Stimulated activated CD8-positive, alpha-beta memory T cell treated with anti-CD3 and anti-CD28 coated beads, Interleukin-4, amount 100 ng/mL, for 4 hours (primary cell): ENCODE measurements at places on chromosomes 13 and 19.

DNA sequence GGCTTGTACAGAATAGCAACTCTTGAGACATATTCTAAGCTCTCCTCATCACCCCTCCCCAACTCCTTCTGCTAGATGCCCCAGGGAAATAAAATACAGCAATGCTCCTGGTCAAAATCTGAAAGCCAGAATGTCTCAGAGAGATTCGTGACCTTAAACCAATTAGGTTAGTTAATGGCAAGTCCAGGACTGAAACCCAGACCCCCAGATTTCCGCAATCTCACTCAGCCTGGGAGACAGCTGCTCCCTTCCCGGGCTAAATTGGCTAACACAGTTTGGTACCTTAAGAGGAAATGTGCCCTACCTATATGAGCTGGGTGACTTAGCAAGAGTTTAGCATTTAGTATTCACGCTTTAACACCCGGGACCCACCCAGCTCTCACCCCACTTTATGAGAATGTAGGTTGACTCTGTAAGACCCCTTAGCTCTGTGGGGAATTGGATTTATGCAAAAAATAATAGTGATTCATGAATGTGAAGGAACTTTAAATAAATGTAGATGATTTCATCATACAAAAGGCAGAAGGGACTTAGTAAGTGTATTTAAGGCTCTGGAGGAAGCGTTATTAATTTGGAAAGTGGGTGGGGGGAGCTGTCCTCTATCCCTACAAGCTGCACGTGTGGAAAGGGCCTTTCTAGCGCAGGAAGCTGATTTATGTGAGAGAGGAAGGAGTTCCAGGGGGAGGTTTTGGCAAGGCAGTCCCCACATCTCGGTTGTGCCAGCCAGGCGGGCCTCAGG lies 1.1 kb downstream of the DLEU7 start:
- no peak for DNase-seq

- no peak for DNase-seq
Measured at GRCh38 chr19:10419646-10420443, 493 bp upstream of the PDE4A start.

- DNase-seq = no peak
Measured at GRCh38 chr19:52148256-52148655, 8.5 kb upstream of the ZNF616 start.

GRCh38 chr13:75647126-75647784 lies 11.1 kb downstream of the LMO7 start:
- no peak for DNase-seq

GRCh38 chr13:36950330-36950729 lies 30.3 kb upstream of the SMAD9 start:
- no peak for DNase-seq

- DNase-seq = no peak
Measured at GRCh38 chr13:111328574-111329410, 8.3 kb downstream of the TEX29 start.

DNA sequence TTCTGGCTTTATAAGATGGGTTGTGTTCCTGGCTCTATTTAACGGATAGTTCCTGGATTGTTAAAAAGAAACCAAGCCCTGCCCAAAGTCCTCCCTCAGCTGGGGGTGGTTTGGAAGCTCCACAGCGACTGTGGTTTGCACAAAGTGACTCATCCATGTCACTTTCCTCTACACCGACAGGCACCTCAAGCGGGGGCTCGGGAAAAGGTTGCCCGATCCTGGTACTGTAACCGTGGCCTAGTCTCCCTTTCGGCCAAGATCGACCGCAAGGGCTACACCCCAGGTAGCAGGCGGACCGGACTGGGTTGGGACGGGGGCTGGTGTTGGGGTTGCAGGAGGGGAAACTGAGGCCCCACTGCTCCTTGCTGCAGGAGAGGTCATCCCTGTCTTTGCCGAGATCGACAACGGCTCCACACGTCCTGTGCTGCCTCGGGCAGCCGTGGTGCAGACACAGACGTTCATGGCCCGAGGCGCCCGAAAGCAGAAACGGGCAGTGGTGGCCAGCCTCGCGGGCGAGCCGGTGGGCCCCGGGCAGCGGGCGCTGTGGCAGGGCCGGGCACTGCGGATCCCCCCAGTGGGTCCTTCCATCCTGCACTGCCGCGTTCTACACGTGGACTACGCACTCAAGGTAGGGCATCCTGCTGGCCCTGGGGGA lies 1.6 kb downstream of the ARRDC2 start:
- no peak for DNase-seq

DNA sequence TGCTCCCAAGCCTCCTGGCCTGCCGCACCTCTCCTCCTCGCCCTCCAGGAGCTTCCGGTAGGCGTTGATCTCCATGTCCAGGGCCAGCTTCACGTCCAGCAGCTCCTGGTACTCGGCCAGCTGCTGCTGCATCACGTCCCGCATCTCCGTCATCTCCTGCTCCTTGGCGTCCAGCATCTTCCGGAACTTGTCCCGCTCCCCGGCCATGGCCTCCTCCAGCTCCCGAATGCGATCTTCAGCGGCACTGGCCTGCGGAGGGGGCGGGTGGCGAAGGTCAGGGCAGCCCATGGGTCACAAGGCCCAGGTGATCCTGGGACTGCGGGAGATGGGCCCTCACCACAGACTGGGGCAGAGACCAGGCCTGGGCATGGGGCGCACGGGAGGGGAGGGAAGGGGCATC lies 6.9 kb upstream of the TIMM13 start:
- DNase-seq = no peak

GRCh38 chr13:26468265-26468801 lies 89.2 kb upstream of the WASF3 start:
- DNase-seq = no peak

DNA sequence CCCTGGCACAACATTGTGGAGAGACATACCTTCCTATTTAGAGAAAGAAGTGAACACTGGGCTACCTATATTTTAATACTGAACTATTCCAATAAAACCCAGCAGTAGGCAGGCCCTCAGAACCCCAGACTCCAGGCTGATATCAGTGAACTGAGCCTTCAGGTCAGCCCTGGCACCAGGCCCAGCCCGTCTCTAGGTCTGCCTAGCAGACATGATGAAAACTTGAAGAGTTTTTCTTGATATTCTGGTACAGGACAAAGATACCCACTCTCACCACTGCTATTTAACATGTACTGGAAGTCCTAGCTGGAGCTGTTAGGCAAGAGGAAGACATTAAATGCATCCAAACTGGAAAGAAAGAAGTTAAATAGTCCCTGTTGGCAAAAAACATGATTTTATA lies 396.6 kb upstream of the SPRY2 start:
- DNase-seq = no peak

- DNase-seq = no peak
Measured at GRCh38 chr13:106477303-106477702, 58.2 kb downstream of the EFNB2 start.

DNA sequence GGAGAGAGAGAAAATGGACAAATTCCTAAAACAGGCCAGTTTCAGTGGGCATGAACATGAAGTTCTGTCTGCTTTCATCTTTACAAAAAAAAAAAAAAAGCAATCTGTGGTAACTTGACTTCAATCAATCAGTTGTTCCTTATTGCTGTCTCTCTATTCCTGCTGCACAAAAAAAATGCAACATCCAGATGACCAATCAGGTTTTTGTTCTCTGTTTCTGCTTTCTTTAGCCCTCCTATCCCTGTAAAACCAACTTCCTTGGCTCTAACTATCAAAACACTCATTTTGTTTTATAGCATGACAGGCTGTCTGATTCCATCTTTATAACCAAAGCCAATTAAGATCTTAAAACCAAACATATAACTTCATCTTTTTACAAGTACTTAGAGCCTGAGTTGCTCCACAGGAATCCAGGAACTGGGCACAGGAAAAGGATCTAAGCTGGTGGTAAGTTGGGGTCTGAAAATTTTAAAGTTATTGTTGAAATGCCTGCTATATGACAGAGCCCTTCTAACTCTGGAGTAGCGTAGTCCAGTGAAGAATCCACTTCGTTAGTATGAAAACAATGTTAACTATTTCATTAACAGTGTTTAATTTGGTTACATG lies at the start of gene FPR3:
FPR3 (plus strand) TSS at position 273 of the 606 bp plus-strand sequence. CDS start 28,592 bp downstream, outside the sequence.
- DNase-seq = no peak

DNA sequence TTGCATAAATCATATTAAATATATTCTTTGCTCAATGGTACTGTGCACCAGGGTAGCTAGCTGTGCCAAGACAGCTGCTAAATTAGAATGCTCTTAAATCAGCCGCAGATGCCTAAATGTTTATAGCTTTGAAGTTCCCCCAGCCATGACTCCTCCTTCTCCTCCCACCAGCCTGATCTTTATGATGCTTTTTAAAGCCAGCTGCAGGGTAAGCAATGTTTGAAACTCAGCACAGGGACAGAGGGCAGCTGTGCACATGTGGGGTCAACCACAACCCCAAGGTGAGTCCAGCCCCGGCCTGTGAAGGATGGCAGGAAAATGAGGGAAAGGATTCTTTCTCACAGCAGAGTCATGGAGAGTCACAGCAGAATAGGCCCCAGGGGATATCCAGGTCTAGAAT lies 635.7 kb downstream of the UQCRFS1 start:
- DNase-seq = no peak

DNA sequence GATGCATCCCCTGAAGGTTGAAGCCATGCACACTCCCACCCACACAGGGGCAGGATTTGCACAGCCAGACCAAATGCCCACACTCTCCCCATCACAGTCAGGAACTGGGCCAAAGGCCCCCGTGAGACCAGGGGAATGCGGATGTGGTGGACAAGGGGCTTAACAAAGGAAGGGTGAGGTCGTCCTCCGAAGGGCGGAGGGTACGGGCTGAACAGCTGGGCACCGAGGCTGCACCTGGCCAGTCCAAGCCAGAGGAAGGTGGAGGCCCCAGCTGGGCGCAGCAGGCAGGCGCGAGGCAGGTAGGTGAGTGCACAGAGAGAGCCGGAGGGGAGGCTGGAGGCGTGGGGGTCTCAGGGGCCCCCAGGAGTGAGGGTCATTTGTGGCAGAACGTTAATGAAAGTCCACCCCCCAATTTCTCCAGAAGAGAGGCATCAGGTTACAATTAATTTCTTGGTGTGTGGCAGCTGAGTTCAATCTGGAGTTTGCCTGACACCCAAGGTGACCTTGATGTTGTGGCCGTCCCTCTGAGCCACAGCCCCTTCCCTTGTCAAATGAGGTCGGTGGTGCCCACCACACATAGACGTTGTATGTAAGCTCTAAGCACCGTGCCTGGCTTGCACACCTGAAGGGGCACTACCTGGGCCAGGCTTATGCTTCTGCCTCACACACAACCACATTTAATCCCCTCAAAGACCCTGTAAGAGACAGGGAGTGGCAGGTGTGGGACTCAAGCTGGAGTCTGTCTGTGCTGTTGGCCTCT lies 2.9 kb downstream of the KLK15 start:
- no peak for DNase-seq

GRCh38 chr13:83024955-83025594 lies 857.2 kb downstream of the SLITRK1 start:
- DNase-seq = no peak

DNA sequence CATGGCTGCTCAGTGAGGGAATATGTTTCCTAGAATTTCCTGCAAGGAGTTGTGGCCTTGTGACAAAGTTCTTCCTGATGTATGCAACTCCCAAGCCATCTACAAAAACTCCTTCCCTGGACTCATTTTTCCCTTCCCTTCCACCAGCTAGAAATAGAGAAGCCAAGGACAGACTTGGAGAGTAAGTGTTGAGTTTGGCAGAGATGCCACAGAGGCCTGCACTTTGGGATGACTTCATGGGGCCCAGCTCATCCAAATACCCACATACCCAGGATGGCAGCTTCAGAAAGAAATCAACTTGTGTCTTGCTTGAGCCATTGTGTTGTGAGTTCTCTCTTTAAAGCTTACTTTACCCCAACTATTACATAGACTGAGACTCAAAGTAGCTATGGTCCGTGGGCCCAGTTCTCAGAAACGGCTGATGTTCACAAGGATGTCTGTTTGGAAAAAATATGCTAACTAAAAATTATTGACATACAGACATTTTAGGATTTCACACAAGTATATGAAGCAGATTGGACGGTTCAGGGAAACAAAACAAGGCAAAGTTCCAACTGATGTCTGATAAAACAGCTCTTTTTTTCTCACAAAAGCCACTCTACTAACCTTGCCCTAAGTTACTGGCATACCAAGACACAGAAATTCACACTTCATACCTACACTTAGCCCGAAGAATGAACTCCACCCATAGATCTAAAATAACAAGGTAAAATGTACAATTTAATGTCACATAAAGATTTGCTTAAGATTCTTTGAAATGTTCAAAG lies 107.9 kb downstream of the NALCN start:
- DNase-seq = no peak

DNA sequence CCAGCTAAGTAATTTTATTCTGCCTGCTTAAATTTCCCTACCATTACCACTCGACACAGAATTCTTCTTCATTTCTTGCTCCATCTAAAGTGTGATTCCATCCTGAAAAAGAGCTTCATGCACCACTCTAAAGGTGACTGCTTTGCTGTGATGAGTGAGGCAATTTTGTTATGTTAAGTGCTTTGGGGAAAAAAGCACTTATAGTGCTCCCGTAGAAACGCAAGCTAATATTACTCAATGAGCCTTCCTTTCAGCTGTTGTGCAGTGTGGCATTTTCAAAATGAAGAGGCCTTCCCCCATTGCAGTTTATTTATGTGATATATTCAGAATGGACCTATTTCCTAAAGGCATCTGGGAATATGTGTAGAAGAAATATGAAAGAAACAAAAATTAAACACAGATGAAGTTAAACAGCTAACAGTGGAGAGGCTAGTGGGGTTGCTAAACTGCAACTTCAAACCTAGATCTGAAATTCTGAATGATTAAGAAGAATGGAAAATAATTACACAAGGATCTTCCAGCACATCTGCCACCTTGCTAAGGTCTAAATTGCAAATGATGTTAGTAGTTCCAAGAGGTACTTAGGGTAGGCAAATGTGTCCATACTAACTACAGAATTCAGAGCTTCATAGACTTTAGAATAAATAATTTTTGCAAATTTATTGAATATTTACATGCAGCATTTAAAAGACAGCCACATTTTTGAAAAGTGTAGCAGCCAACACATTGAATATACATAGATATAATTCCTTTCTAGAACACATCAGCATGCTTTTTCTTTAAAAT lies 211.7 kb downstream of the DCT start:
- no peak for DNase-seq

DNA sequence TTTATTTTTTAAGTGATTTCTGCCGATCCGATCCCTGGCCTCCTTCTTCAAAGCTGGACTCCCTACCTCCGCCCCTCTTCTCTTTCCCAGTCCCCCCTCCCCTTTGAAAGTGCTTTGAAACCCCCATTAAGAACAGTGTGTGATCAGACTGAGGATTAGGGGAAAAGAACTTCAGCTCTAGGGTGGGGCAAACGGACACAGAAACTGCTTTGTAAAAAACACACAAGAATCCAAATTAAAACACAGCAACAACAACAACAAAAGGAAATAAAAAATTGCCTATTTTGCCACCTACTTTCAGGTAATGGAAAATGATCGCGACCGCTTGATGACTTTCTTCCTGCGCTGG lies 1.4 kb downstream of the SPRY2 start:
- DNase-seq = no peak

- no peak for DNase-seq
Measured at GRCh38 chr13:109785141-109785891, 1.1 kb downstream of the IRS2 start.
